ENCODE measurements at places on chromosomes 6 and 20.

DNA sequence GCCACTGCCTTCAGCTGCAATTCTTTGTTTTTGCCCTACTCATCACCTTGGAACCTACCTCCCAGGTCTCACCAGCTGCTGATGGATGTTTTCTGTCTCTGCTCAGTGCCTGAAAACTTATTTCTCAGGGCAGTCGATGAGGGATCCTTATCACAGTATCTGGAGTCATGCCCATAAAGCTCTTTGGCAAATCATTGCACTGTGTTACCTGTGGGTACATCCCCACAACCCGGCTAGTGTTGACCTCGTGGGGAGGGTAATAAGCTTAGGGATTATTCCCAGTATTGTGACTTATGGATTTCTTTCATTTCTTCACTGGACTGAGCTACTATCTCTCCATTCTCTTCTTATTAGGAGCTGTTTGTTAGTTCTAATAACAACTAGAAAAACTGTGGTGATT is 91.7 kb downstream of the ELOVL5 start:
- DNase-seq: no peak

- no peak for DNase-seq
Measured at GRCh38 chr6:24089736-24090135, 36.3 kb upstream of the NRSN1 start.

DNA sequence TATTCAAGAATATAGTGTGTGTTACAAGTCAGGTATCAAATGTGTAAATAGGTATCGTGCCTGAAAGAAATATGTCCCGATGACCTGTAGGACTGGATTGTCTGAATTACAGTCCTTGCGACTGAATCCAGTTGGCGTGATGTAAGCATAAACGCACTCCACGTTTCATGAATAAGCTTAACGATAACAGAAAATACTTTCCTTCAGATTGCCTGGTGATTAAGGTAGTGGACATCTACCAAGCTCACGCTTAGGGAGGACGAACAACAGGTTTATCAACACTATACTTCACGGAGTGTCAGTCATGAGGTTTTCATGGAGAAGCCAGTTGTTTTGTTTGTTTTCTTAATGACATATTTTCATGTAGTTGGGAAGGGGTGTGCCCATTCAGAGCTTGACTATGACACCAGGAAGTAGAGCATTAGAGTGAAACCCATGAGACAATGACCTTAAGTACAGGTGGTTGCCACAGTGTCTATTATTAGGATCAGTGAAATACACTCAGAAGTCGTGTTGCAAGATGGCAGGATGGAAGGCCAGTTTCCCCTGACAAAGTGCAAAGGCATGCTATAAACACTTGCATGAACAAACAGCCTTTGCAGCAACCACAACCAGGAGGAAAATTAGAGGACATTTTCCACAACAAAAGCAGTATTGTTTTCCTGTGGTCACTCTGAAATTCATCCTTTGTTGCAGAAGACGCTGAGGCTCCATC is 305.8 kb upstream of the PRDM1 start:
- DNase-seq: no peak

DNA sequence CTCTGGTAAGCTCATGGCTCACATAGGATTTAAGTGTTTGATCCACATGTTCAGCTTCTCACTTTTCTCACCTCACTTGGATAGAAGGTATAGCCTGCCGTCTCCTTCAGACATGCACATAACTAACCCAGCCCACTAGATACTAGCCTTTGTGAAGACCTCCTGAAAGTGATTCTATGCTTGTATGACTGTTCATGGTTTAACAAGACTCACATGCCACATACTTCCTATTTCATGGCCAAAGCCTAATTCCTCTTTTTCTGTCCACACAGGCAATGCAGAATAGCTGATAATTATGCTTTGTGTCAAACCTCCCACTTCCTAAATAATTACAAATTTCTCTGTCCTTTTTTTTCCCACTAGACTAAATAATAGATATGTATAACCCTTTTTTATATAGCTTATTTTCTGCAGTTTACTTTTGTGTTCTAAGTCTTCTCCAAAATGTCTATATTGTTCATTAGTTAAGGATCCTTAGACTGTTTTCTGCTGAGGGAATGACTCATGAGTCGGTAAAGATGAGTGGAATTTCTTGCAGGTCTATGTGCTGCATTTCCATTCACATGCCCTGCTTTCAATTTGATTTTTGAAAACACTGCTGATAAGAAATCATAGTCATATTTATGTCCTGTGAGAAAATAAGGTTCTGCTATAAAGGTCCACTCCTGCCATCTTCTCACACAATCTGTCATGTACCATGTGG is 43.0 kb downstream of the HDDC2 start:
- DNase-seq: no peak

GRCh38 chr6:40695114-40695513 is 108.0 kb upstream of the LRFN2 start:
- DNase-seq: no peak

GRCh38 chr6:22069306-22069800 is 227.5 kb downstream of the PRL start:
- no peak for DNase-seq

DNA sequence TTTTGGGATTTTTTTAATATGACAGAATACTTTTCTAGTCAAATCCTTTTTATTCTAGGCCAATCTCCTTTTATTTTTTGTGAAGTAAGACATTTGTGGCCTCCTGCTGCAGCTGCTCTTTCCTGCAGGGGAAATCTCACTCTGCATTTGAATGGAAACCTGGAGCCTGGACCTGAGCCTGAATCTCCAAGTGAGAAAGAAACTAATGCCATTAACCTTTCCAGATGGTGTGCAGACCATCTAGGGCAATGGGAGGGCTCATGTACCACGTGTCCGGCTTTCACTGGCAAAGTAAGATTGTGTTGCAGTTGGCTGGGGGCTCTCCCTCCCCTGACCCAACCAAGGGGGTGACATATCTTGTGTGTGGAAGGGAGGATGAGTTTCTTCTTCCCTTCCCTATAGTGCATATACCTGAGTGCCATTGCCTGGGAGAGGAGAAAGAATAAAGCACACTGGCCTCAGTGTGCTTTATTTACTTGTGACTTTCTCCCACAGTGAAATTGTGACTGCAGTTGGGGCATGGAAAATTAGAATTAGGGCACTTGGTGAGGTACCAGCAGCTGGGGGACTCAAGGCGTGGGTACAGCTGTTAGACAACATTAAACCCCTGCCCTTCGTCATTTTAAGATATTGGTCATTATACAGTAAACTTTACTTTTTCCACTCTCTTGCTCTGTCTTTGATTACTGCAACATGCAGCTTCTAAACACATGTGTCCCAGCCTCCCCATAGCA is 159.8 kb upstream of the RIN2 start:
- no peak for DNase-seq

- DNase-seq: no peak
Measured at GRCh38 chr6:40606526-40606925, 19.4 kb upstream of the LRFN2 start.

GRCh38 chr6:81786150-81786549 is 33.7 kb upstream of the TENT5A start:
- DNase-seq: no peak

- DNase-seq: no peak
Measured at GRCh38 chr6:146871611-146872425, 273.0 kb downstream of the ADGB start.

GRCh38 chr20:12409501-12409900 is 491.8 kb downstream of the BTBD3 start:
- DNase-seq: no peak

DNA sequence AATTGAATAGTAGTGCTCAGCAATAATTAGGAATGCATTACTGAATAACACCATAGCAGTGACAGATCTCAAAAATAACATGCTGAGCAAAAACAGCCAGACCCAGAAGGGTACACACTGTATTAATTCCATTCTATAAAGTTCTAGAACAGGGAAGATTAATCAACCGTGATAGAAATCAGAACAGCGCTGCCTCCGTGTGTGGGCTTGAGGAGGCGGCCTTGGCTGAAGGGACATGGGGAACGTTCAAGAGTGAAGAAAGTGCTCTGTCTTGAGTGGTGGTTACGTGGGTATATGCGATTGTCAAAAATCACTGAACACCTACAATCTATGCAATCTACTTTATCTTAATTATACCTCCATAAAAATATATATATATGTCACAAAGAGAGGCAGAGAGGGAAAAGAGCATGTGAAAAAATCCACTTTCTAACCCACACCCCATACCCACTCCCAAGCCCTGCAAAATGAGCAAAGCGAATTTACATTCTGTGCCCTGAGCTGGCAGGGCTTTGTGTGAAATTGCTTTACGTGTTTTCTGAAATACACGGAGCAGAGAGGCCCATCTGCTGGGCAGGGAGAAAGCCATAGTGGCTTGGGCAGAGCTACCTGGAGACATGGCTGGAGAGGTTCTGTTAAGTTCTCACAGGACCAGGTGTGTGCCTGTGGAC is 74.4 kb downstream of the NFATC2 start:
- no peak for DNase-seq

- no peak for DNase-seq
Measured at GRCh38 chr6:122660296-122660695, 50.1 kb downstream of the PKIB start.

- no peak for DNase-seq
Measured at GRCh38 chr6:105409734-105410133, 6.9 kb upstream of the PREP start.

- no peak for DNase-seq
Measured at GRCh38 chr20:32970115-32970972, 33.9 kb downstream of the SUN5 start.

GRCh38 chr6:99613409-99613704 is 6.7 kb downstream of the PRDM13 start:
- DNase-seq: peak; percentile 72

- DNase-seq: no peak
Measured at GRCh38 chr20:8656335-8656734, 412.6 kb upstream of the PLCB4 start.
